ENCODE measurements at places on chromosomes 7 and 10.

GRCh38 chr7:136278057-136278456 is 300.9 kb upstream of the MTPN start:
- no peak for DNase-seq

- DNase-seq, result no peak
These were observed 39.4 kb upstream of the CTNNA3 start for GRCh38 chr10:67735430-67735829.

DNA sequence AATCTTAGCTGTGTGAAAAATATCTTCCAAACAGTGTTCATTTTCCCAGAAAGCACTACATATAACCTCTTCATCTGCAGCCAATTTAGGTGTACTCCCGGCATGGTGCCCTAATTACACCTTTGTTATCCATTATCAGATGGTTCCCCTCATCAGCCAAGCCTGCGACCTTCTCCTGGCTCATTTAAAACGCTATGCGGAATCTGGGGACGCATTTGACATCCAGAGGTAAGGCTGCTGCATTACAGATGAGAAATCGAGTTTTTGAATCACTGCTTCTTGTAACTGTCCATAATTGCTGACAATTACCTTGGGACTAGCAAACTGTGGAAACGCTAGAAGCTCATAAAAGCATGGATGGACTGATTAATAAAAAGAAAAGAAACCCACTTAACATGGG is 109.5 kb downstream of the PARP12 start:
- DNase-seq, result no peak

DNA sequence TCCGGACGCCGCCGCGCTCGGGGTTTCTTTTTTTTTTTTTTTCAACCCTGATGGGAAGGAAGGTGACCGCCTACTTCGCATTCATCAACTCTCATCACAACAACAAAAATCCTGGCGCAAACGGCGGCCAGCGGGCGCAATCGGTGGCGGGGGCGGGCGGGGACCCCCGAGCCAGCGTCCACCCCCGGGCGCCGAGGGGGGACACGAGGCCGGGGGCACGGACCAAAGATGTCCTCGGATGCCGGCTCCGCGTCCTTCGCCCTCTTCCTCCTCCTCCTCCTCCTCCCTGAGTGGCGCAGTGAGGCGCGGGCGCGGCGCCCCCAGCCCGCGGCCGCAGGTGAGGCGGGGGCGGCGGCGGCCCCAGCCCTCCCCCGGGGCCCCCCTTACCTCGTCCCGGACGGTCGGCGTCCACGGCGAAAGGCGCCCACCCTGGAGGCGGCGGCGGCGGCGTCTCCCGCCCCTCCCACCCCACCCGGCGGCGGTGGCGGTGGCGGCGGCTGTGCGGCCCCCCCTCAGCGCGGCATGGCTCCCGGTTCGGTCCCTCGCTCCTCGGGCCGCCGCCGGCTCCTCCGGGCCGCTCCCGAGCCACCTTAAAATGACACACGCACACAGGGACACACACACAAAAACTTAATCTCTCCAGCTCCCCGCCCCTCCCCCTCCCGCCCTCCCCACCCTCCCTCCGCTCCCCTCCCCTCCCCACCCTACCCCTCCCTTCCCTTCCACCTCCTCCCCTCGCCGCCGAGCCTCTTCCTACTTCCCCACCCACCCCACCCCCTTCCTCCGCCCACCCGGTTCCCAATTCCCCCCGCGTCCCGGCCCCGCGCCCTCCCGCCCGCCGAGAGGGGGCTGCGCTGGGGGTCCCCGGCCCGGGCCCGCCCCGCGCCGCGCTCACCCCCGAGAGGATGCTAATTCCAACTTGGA is at the start of gene CTBP2:
Gene CTBP2 (minus strand): TSS at position 632 of the 924 bp plus-strand sequence.
- DNase-seq, result no peak

DNA sequence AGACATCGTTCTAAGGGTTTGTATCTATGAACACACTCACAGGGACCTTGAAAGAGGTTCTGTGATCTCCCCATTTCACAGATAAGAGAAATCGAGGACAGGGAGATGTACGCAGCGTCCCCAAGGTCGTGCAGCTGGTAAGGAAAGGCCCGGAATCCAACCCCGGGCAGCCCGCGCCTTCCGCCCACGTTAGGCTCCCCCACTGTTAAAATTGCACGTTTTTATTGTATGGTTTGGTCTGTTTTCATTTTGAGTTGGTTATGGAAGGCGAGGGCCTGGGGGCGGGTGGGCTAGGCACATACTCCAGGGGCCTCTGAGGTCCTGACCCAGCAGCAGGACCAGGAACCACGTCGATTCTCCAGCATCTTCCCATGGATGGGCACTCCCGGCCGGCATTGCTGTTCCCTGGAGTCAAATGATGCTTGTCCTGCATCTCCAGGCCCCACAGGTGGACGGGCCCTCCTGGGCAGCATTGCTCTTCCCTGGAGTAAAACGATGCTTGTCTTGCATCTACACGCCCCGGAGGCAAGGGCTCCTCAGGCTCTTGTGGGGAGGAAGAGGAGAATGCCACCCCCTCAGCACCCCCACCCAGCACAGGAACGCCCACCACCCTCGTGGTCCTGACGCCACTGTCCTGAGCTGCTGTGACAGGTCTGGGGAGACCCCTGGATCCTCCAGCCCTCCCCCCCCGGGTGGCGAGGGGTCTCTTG is 65.9 kb downstream of the PDGFA start:
- DNase-seq, result no peak

DNA sequence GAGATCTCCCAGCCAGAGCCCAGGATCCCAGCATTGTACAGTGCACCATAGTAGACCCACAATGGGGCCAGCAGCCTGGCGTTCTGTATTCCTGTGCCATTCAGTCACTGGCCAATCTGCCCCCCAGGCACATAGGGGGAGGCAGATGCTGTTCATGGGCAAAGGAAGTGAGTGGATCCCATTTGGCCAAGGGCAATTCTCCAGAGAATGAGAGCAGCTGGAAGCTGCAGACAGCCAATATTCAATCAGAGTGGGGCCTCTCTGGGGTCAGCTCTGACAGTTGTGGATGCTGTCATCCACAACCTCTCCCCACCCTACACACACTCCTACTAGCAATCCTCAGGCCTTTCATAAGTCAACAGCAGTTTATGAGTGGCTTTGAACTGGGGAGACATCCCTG is 17.5 kb downstream of the STEAP1B start:
- no peak for DNase-seq

GRCh38 chr10:124705381-124705740 is 38.8 kb downstream of the FAM53B start:
- DNase-seq, result no peak

DNA sequence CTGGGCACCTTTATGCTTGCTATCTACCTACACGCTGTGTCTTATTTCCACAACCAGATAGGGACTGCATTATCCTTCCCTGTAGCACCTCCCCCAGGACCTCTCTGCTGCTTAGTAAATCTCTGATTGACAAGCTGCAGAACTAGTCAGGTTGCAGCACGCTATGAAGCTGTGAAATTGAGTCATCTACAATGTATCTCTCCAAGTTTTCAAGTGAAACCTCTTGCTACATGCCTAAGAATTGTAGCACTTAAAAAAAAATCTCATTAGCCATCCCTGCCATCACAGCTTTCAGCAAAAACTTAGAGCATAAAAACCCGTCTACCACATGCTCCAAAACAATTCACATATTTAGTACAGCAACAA is 69.7 kb upstream of the FGFR2 start:
- DNase-seq, result no peak

DNA sequence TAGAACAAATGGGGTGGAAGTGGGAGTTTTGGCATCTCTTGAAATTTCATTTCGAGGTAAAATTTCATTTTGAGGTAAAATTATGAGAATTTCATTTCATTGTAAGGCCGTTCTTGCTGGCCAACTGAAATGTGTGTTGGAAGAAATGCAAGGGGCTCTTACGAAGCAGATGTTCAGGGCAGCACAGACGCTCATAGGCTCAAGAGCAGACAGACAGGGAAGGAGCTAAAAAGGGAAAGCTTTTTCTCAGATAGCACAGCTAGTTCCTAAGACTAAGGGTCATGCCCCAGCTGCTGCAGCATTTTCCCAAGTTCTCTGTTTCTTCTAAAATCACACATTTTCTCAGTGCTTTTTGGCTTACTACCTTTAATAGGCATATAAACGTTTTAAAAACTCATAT is 65.1 kb upstream of the SFMBT2 start:
- no peak for DNase-seq

DNA sequence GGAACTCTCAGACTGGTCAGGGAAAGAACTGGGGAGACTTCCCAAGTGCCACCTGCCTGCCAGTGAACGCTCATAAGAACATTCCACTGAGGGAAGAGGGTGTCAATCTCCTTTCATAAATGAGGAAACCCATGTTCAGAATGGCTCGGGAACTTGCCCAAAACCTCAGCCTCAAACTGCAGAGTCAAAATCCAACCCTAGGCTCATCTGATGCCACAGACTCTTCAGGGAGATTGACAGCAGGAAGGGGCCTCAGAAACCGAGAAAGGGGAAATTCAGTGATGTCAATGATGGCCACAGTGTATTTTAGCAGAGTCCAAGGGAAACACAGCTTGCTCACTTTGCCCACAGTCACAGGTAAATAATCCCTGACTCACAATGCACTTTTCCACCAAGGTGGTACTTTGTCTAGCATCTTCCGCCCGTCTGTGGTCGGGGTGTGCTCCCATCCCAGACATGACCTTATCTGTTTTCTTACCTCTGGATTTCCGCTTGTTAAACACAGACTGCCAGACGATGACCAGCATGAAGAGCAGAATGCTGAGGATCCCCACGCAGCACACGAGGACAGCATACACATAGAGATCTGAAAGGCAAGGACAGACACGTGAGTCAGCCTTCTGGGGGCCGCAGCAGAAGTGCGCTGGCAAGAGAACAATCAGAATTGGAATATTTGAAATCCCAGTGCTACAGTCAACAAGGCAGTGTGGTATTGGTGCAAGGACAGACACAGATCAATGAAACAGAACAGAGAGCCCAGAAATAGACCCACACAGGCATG is 38.4 kb downstream of the VSTM4 start:
- DNase-seq, result peak; percentile 31

DNA sequence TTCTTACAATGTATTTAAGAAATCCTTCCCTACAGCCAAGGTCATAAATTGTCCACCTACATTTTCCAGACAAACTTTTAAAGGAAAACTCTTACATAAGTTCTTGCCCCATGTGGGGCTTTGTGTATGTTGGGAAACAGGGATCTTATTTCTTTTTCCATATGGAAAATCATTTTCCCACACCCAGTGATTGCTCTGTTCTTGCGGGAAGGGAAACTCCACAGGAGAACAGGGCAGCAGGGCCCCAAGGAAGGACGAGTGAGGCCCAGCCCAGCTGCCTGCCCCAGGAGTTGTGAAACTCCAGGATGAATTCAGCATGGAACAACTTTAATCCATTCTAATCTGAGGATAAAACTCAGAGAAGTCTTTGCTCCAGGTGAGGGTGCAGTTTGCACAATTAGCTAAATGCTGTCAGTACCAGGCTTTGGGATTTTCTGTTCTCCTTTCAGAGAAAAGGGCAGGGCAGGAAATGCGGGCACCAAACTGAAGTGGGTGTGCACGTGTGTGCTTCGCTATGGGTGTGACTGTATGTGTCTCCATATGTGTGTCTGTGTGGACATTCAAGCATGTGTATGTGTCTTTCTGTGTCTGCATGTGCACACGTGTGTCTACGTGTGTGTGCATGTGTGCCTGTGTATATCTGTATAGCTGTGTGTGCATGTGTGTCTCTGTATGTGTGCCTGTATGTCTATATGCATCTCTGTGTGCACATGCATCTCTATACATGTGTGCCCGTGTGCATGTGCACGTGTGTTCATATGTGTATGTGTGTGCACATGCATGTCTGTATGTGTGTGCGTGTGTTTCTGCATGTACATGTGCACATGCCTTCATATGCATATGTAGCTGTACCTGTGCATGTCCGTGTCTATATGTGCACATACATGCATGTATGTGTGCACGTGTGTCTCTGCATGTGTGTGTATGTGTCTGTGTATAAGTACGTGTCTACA is 102.0 kb upstream of the FAM20C start:
- DNase-seq, result no peak

DNA sequence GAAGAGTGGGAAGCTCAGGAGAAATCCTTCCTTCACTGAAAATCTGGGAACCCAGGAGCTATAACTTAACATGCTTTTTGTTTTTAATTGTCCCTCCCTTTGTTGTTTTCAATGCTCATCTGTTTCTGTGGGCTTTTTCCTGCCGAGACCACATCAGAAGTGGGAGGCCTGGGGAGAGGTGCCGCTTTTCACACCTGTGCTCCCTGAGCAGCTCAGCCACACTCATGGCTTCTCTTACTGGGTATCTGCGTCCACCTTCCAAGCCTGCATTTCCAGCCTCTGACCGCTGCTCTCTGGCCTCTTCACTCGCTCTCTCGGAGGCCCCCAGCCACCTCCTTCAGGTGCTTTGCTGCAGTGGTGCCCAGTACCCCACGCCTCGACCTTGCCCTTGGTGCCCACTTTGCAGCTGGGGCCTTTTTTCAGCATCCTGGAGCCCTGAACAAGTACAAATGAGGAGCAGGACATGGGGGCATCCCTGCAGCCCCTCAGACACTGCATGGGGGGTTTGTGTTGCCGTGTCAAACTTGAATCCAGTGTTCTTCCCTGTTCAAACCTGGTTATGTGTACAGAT is 9.9 kb downstream of the C7orf57 start:
- DNase-seq, result no peak

Measured in thymus (tissue), 14 donors.